Eye (tissue), 1 donor: ENCODE measurements at places on chromosomes 5 and 9.

DNA sequence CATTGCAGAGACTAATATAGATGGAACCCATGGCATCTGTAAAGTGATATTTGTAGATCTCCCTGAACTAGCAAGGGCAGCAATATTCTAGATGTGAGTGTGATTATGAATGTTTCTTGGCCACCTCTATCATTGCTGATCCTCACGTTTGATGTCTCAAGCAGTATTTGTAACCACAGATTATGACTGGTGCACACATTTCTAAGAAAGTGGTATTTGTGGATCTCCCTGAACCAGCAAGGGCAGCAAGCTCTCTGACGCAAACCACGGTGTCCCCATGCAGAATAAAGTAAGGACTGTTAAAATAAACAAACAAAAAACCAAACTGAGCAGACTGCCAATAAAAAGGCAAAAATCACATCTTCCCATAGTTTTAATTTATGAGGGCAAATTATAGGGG lies 301.3 kb downstream of the CSNK1G3 start:
- DNase-seq = no peak

DNA sequence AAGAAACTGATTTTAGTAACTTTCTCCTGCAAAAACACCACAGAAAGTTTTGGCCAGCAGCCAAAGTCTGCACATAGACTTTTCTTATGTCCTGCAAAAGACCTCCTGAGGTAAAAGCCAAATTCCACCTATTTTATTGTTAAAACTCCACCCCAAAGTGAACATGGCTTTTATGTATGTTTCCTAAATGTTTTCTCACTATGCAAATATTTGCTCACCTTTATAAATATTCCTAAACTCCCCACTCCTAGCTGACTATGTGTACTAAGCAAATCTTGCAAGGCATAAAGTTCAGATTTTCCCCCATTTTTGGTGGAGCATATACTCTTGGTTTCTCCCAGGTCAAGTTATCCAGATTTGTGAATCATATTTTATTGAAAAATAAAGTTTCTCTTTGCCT lies 446.2 kb downstream of the DNAH5 start:
- no peak for DNase-seq

DNA sequence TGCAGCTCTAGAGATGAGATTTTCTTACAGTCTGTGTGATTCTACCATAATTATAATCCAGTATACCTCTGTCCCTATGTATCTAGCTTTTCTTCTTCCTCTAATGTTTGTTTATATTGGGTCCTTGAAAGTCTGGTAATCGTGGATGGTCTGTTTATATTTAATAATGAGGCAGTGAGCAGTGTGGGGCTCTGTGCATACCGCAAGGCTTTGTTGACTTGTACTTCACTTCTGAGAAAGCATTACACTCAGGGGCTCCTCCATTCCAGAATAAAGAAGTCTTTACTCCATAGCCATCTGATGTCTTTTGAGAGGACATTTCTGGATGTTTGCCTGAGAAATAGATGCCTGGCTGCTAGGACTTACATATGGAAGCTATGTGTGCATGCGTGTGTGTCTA lies 4.5 kb upstream of the MPDZ start:
- DNase-seq = no peak

- no peak for DNase-seq
Observed at GRCh38 chr9:136798708-136799078, 2.6 kb downstream of the CCDC183 start.

- DNase-seq = no peak
Observed at GRCh38 chr5:175892015-175892800, 20.8 kb downstream of the CPLX2 start.

- no peak for DNase-seq
Observed at GRCh38 chr9:110065532-110065931, 142.4 kb downstream of the C9orf152 start.

DNA sequence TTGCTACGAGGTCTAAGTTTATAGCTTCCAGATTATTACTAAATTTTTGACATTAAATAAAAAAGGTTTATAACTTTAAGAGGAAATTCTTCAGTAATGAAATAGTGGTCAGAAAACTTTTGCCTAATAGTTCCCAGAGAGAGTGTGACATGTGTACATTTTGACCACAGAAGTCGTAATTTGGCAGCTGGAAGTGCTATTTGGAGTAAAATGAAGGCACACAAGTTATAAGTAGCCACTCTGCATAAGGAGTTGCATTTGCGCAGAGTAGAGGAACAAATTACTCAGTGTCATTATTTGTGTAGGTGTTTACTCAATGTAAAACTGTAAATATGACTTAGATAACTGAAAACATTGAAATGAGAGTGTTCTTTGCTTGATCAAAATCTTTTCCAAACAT lies 408.4 kb downstream of the CCDC171 start:
- DNase-seq = no peak

DNA sequence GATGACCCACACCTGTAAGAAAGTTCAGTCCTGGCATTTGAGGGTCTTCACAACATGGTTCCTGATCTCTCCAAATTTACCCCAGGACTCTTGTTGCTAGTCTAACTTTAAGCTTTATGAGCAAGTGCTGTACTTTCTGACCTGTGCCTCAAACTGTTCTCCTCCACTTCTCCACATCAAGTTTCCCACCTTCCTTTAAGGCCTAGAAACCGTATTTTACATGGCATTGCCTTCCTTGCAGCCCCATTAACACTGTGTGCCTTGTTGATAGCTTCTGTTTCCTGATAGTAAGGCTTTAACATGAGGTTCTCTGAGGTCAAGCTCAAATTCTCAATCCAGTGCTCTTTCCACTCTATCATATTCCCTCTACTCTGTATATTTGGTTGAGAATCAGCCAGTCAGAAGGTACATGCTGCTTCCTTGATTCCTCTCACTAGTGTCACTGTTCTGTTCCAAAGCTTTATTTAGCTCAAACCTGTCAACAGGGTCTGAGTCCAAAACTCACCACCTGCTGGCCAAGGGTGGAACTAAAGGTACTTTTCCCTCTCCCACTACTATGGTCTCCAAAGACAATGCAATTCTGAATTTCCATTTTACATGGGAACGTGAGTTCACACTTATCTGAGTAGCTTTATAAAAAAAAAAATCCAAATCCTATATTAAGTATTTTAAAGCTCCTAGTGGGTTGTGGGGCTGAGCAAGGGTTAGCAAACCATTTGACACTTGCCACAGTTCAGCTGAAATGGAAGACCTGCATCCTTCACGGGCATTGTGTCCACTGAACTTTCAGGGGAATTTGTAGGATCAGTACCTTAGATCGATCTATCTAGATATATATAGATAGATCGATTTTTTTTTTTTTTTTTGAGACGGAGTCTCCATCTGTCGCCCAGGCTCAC lies 21.1 kb downstream of the VCP start:
- peak; percentile 73 for DNase-seq

- peak; percentile 78 for DNase-seq
Observed at GRCh38 chr9:35690614-35691333, 1.0 kb upstream of the TPM2 start.

DNA sequence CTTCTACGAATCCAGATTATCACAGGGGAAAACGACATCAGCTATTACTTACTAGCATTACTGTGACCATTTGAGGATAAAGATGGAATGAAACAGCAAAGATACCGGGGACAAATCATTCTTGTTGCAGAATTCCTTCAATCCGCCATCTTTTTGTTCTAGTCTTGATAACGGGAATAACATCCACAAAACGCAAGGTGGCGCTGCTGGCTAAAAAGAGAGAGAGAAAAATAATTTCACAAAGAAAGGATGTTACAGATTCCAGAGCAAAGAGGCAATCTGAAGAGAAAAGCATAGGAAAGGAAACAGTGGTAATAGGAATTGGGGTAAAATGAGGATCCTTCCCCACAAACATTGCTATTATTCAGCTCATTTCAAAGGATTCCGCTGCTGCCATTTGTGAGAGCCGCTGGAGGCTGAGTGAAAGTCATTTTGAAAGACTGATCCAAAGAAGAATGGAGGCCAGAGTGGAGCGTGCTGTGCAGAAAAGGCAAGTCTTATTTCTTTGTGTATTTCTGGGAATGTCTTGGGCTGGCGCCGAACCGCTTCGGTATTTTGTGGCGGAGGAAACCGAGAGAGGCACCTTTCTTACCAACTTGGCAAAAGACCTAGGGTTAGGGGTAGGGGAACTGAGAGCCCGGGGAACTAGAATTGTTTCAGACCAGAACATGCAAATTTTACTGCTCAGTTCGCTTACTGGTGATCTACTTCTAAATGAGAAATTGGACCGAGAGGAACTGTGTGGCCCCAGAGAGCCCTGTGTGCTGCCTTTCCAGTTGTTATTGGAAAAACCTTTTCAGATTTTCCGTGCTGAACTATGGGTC lies at the start of gene PCDHB7:
PCDHB7 (plus strand) TSS at position 264 of the 824 bp plus-strand sequence; CDS start at position 456, 192 bp downstream.
- peak; percentile 59 for DNase-seq

DNA sequence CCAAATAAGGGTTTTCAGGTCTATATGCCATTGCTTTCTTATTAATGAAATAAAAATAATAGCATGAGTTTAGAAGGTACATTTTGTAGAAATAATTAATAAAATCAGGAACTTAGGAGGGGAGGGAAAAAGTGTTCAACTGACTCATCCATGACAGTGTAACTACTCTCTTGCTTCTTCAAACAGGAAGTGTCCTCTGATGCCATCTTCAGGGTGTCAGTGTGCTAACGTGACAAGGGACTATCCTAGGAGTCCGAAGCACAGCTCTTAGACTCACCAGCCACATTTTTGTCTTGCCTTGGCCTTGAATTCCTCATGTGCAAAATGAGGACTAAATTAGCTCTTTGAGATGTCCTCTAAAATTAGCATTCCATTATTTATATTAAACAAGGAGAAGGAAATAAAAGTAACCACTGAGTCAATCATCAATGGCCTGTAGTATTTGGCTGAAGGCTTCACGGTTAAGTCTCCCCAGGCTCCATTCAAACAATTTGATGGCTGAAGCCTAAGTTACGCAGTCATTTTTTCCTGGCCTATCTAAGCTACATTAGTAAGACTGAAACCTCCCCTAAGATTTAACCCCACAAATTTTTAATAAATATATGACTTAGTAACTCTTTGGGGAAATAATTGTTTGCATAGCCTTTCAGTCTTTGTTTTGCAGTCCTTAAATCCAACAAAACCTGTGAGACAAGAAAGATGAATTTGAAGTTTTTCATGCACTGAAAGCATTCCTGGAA lies 151.1 kb downstream of the ARL15 start:
- peak; percentile 24 for DNase-seq

GRCh38 chr9:129100383-129101169 lies 10.0 kb downstream of the CRAT start:
- no peak for DNase-seq

DNA sequence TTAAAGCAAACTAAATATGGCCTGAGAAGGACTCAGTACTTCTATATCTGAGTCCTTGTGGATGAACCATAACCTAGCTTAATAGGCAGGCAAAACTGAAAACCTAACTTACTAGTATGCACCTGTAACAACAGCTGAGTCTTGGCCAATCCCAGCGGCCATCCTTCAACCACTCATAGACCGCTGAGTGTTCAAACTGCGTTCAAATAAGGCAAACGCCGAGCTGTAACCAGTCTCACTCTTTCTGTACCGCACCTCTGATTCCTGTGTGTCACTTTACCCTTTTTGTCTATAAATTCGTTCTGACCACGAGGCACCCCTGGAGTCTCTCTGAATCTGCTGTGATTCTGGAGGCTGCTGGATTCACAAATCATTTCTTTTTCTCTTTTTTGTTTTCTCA lies 170.5 kb downstream of the COL23A1 start:
- DNase-seq = peak; percentile 23

GRCh38 chr5:126360467-126360866 lies 62.7 kb upstream of the GRAMD2B start:
- no peak for DNase-seq

- DNase-seq = no peak
Observed at GRCh38 chr5:132673939-132674630, at the start of gene IL4. Gene IL4, plus strand, starts transcription at chr5:132673989. Its CDS starts 62 bp downstream, at chr5:132674051.

GRCh38 chr9:136460772-136461325 lies 21.2 kb upstream of the INPP5E start:
- DNase-seq = no peak

GRCh38 chr5:78905084-78905938 lies 79.8 kb downstream of the ARSB start:
- no peak for DNase-seq

- no peak for DNase-seq
Observed at GRCh38 chr5:109982966-109983534, 293.3 kb downstream of the MAN2A1 start.

- DNase-seq = peak; percentile 90
Observed at GRCh38 chr5:147857302-147858129, 21.0 kb upstream of the SCGB3A2 start.

DNA sequence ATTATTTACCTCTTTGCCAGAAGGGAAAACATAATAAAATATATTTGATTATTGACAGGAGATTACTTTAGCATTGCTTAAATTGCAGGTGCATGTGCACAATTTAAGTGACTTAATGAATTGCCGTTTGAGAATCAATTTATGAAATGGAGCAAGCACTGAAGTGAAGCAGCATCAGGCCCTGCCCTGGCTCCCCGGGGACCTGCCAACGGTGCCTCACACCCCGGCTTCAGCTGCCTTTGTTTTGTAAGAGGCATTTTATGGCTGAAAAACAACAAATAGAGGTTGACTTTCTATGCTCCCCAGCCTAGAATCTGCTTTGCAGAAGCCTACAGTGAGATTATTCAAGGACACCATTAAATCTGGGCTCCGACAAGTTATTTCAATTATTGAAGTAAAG lies 359.1 kb upstream of the IRX4 start:
- DNase-seq = peak; percentile 49

GRCh38 chr5:178495706-178496105 lies 94.5 kb downstream of the COL23A1 start:
- no peak for DNase-seq

- peak; percentile 84 for DNase-seq
Observed at GRCh38 chr5:141850244-141850768, 27.9 kb downstream of the PCDH1 start.

DNA sequence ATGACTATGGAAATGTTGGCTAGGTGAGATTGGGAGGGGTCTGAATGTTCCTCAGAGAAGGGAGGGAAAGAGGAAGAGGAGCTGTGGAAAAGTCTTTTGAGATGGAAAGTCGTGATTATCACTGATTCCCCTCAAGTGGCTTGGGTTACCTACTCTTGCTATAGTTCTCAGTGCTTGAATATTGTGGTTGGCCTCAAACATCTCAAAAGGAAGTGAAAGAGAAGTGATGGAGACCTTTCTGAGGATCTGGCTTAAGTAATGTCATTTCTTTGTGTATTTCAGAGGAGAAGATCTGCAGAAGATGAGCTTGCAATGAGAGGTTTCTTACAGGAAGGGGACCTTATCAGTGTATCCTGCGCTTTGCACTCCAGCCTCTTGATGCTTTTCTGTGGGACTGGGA lies 5.5 kb downstream of the EXOSC2 start:
- DNase-seq = no peak

DNA sequence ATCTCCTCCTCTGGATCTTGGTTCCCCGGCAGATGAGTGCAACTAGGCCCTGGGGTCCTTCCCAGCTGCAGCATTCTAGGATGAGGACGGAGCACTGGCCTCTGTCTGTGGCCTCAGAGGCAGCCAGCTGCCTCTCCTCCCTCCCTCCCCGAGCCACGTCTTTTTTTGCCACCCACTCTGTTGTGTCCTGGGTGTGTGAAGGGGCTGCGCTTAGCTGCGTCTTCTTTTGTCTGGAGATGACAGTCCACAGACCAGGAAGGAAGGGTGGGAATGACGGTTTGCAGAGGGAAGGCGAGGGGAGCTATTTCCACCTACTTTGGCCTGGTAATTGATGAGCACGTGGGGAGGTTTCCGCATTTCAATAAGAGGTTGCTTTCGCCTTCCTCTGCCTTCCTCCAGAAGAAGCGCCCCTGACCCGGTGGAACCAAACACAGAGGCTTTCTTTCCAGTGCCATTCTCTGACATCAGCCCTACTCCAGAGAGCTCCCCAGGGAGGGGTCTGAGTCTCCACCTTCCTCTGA lies 34.5 kb upstream of the GABRP start:
- no peak for DNase-seq
